Activated naive CD8-positive, alpha-beta T cell treated with anti-CD3 and anti-CD28 coated beads for 36 hours (primary cell): ENCODE measurements at places on chromosomes 4 and X. TPM values are rescaled to one million over a fixed set of nuclear protein-coding genes. Genes with fewer than 3 reads are reported as not detected.

GRCh38 chr4:169716677-169717076, 41.1 kb downstream of the HPF1 start:
- DNase-seq: no peak
- H3K27me3 ChIP-seq: no peaks in the 10 kb centered on the region
- no peaks in the 10 kb centered on the region for H3K36me3 ChIP-seq
- no peak overlapping the region for H3K4me3 ChIP-seq
- H3K4me1 ChIP-seq: peaks cover 3% of the 10 kb centered on the region

GRCh38 chrX:24774650-24775049, 80.9 kb downstream of the POLA1 start:
- no peak for DNase-seq
- H3K4me1 ChIP-seq: peaks cover 3% of the 10 kb centered on the region
- peaks cover 11% of the 10 kb centered on the region for H3K36me3 ChIP-seq
- no peak overlapping the region for H3K27ac ChIP-seq
- no peaks in the 10 kb centered on the region for H3K27me3 ChIP-seq

APELA gene
- not detected for total RNA-seq

FGF13 gene
- total RNA-seq: not detected

- H3K4me3 ChIP-seq: no peak overlapping the region
- no peaks in the 10 kb centered on the region for H3K4me1 ChIP-seq
- no peak overlapping the region for H3K27ac ChIP-seq
- DNase-seq: no peak
These were observed 192.9 kb upstream of the GALNT7 start for GRCh38 chr4:172975651-172976229.

BEX3 gene
- 31.7 TPM for total RNA-seq

- H3K27ac ChIP-seq: no peak overlapping the region
- DNase-seq: no peak
- peaks cover 2% of the 10 kb centered on the region for H3K4me1 ChIP-seq
These were observed 3.2 kb upstream of the AMMECR1 start for GRCh38 chrX:110321081-110321480.

KLHL34 gene
- 0.36 TPM for total RNA-seq

DNA sequence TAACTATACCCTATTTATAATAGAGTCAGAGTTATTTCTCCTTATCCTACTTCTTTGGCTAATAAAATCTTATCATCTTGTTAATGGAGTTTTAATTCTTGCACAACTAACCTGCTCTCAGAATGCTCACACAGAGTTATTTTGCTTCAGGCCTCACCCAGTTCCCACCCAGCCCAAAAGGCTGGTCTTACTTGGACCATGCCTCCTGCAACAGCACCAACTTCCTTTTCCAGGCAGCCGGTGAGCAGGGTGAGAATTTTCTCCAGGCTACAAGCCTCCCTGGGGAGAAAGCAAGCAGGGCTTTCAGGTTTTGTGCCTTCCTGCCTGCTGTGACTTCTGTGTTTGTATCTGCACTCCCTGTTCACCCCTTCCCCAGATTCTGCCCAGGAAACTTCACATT, 29.1 kb upstream of the BANK1 start:
- H3K4me1 ChIP-seq: no peaks in the 10 kb centered on the region
- H3K27ac ChIP-seq: no peak overlapping the region
- H3K36me3 ChIP-seq: no peaks in the 10 kb centered on the region
- H3K27me3 ChIP-seq: peaks cover 4% of the 10 kb centered on the region

PROM1 gene
- 0.34 TPM for total RNA-seq

- DNase-seq: no peak
- no peak overlapping the region for H3K4me3 ChIP-seq
- no peak overlapping the region for H3K27ac ChIP-seq
- no peaks in the 10 kb centered on the region for H3K27me3 ChIP-seq
- no peaks in the 10 kb centered on the region for H3K4me1 ChIP-seq
- H3K36me3 ChIP-seq: peaks cover 1% of the 10 kb centered on the region
These were observed 173.5 kb upstream of the KCNIP4 start for GRCh38 chr4:22122062-22122461.

- peak within 1 kb of the TSS; percentile 78 for H3K4me3 ChIP-seq
- H3K4me1 ChIP-seq: peaks cover 15% of the 10 kb centered on the region
- H3K27ac ChIP-seq: no peak within 1 kb of the TSS
- peaks cover 9% of the 10 kb centered on the region for H3K27me3 ChIP-seq
These were observed at the start of gene SLC16A2 for GRCh38 chrX:74421036-74421739. TSS of gene SLC16A2 (plus strand) at chrX:74421493. CDS start at chrX:74421638, 145 bp downstream.

DNA sequence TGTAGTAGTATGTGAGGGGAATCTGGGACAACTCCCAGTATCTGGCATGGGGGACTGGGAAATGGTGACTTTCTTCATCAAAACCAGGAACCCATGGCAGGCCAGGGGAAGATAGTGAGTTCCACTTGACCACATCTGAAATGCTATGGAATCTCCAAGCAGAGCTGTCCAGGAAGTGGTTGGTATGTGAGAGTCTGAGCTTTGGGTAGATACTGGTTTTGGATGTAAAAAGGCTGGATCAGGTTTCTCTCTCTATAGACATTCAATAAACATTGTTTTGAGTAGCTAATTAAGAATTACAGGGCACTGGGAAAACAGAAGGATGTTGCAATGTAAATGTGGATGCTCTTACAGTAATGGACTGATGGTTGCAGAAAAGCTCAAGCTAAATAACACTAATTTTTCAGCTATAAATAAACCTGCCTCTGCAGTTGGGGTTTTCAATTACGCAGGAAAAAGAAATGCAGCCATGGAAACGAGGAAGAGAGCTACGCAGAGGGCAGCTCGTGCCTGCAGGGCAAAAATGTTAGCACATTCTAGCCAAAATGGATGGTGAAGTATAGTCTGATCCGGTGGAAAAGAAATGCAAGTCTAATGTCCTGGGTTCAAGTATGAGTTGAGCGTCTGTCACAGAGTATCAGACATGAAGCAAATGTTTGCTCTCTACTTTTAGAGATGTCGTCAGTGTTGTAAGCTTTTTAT, 13.4 kb upstream of the CHRNA9 start:
- DNase-seq: no peak
- H3K36me3 ChIP-seq: no peaks in the 10 kb centered on the region
- no peaks in the 10 kb centered on the region for H3K27me3 ChIP-seq
- H3K4me3 ChIP-seq: no peak overlapping the region
- peak overlapping the region; percentile 2 for H3K27ac ChIP-seq
- peaks cover 46% of the 10 kb centered on the region for H3K4me1 ChIP-seq

DNA sequence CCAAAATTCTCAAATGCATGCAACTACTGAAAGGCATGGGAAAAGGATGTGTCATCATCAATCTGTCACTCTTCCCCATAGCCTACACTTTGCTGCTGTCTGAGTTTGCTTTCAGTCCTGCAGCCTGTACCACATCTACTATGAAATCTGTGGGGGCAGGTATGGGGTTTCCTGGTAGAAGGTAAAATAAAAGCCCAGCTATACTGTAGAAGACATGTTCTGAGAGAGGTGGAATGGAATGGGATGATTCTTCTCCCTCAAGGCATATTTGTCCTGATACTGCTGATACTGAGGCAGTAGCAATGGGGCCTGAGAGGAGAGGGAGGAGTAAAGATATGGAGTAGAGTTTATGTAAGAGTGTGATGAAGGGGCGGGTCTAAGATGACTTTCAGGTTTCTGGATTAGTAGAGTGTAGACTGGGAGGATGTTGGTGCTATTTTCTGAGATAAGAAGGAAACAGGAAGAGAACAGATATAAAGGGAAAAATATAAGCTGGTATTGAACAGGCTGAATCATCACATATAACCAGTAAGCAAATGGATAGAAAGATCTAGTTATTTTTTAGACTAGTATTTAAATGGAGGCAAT, 38.7 kb upstream of the GYPA start:
- DNase-seq: no peak
- H3K4me3 ChIP-seq: no peak overlapping the region
- H3K4me1 ChIP-seq: peaks cover 12% of the 10 kb centered on the region
- H3K27me3 ChIP-seq: peaks cover 4% of the 10 kb centered on the region

DNA sequence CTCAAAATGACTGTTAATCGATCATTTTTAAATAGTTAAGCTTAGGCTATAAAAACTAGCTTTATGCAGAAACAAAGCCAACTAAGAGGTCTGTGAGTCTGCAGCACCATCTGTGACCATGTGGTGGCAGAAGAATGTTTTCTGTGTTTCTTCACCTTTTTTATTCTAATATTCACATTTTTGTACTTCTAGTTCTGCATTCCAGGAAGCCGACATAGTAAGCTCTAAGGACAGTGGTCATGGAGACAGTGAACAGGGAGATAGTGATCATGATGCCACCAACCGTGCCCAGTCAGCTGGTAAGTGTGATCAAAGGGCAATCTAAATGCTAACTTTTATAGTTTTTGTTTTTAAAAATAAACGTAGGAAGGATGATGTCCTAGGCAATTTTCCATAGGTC, 5.6 kb downstream of the PCDH10 start:
- no peak overlapping the region for H3K4me3 ChIP-seq
- no peaks in the 10 kb centered on the region for H3K36me3 ChIP-seq
- H3K27ac ChIP-seq: no peak overlapping the region
- peaks cover 7% of the 10 kb centered on the region for H3K4me1 ChIP-seq
- H3K27me3 ChIP-seq: peaks cover 59% of the 10 kb centered on the region

CCNA2 gene
- total RNA-seq: 127 TPM

GRCh38 chr4:24002330-24002966, 112.6 kb upstream of the PPARGC1A start:
- no peaks in the 10 kb centered on the region for H3K4me1 ChIP-seq
- no peak overlapping the region for H3K27ac ChIP-seq
- H3K36me3 ChIP-seq: no peaks in the 10 kb centered on the region
- no peak for DNase-seq
- peaks cover 8% of the 10 kb centered on the region for H3K27me3 ChIP-seq
- no peak overlapping the region for H3K4me3 ChIP-seq

- no peak for DNase-seq
- H3K36me3 ChIP-seq: no peaks in the 10 kb centered on the region
- no peaks in the 10 kb centered on the region for H3K27me3 ChIP-seq
- no peak overlapping the region for H3K4me3 ChIP-seq
These were observed 190.4 kb downstream of the ARAP2 start for GRCh38 chr4:36053930-36054329.

- no peak overlapping the region for H3K4me3 ChIP-seq
- peaks cover 7% of the 10 kb centered on the region for H3K36me3 ChIP-seq
- no peaks in the 10 kb centered on the region for H3K27me3 ChIP-seq
- peaks cover 5% of the 10 kb centered on the region for H3K4me1 ChIP-seq
- DNase-seq: no peak
These were observed 86.9 kb downstream of the MBNL3 start for GRCh38 chrX:132401935-132402334.

DNA sequence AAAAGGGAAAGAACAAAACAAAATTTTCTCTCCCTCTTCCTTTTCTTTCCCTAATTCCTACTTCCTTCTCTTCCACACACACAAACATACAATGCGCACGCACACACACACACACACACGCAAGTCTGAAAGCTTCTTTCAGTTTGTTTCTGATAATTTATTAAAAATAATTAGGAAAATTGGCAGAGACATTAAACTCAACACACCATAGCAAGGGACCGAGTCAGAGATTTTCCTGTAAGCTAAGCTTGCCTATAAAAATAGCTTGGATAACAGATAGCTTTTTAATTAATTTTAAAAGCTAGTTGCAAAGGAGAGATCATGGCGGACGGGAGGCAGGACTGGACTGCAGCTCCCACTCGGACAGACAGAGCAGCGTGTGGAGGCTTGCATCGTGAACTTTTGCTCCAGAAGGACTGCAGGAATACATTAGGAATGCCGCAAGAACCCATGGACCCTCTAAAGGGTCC, 92.6 kb upstream of the MAPK10 start:
- DNase-seq: no peak
- peaks cover 10% of the 10 kb centered on the region for H3K27me3 ChIP-seq
- no peaks in the 10 kb centered on the region for H3K4me1 ChIP-seq
- H3K4me3 ChIP-seq: no peak overlapping the region
- H3K27ac ChIP-seq: no peak overlapping the region

DNA sequence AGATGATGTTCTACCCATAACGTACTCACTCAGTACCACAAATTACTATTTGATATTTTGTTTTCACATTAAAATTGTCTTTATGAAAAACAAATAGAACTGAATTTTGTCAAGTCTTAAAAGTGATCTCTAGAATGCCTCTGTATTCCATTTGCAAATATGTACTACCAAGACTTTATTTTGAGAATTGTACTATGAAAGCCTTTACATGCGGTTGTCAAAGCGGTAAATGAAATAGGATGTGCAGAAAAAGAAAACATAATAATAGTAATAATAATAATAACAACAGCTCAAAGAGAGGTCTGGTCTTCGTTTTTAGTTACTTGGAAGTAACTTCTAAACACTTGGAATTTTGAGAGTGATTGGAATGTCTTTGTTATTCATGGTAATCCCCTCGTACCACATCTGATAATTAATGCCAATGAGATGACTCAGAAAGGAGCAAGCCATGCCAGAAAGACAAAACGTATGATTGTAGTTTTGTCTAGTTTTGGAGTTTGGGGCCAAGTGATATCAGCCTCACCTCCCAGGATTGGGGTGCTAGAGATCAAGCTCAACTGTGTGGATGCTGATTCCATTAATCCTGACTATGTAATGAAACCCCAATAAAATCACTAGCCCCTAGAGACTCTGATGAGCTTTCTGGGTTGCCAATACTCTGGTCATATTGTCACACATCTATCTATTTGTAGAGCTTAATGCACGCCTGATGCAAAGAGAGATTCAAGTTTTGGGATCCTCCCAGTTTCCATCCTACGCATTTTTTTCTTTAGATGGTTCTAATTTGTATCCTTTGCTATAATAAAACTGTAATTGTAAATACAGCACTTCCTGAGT, 20.2 kb upstream of the CTSO start:
- no peak for DNase-seq
- no peaks in the 10 kb centered on the region for H3K36me3 ChIP-seq
- no peak overlapping the region for H3K27ac ChIP-seq
- H3K4me3 ChIP-seq: no peak overlapping the region
- no peaks in the 10 kb centered on the region for H3K4me1 ChIP-seq
- peaks cover 18% of the 10 kb centered on the region for H3K27me3 ChIP-seq

DNA sequence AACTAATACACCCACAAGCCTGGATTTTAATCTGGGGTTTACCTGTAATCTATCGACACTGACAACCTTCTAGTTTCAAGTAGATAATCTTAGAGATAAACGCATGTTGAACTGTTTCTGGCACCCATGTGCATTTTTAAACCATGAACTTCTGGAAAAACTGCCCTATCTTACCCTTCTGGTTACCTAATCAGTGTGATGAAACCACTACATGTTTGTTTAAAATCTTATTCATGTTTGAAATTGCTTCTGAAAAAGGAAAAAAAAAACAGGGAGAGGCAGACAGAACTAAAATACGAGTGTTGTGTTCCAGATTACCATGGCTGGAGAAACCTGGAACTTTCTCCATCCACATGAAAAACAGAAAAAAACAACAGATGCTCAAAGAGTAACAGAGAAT, 139.3 kb downstream of the MID1IP1 start:
- no peaks in the 10 kb centered on the region for H3K36me3 ChIP-seq
- H3K4me1 ChIP-seq: no peaks in the 10 kb centered on the region
- no peak overlapping the region for H3K4me3 ChIP-seq
- H3K27me3 ChIP-seq: no peaks in the 10 kb centered on the region
- no peak for DNase-seq

DNA sequence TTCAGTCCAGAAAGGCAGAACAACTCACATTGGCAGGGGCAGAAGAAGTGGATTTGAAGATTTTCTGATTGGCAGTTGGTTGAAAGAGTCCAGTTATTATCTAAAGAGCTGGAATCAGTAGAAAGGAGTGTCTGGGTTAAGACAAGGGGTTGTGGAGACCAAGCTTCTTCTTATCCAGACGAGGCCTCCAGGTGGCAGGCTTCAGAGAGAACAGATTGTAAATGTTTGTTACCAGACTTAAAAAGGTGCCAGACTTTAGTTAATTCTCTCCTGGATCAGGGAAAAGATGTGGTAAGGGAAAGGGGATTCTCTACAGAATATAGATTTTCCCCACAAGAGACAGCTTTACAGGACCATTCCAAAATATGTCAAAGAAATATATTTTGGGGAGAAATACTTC, 36.7 kb upstream of the TLR3 start:
- DNase-seq: no peak
- H3K27ac ChIP-seq: no peak overlapping the region
- H3K4me1 ChIP-seq: no peaks in the 10 kb centered on the region

GRCh38 chr4:158333820-158334219, 123.5 kb downstream of the TMEM144 start:
- no peaks in the 10 kb centered on the region for H3K36me3 ChIP-seq
- H3K4me1 ChIP-seq: no peaks in the 10 kb centered on the region
- DNase-seq: no peak
